ENCODE measurements at places on chromosomes 13 and 19. TPM values are rescaled to one million over a fixed set of nuclear protein-coding genes. Genes with fewer than 3 reads are reported as not detected.
A peak's percentile ranks its signal among the peaks of the same experiment; 100 is the strongest.

- H3K4me3 ChIP-seq, result no peak overlapping the region
- DNase-seq, result no peak
- H3K36me3 ChIP-seq, result no peaks in the 10 kb centered on the region
- no peaks in the 10 kb centered on the region for H3K27me3 ChIP-seq
Observed at GRCh38 chr13:60121337-60121687, 42.4 kb downstream of the DIAPH3 start.

DNA sequence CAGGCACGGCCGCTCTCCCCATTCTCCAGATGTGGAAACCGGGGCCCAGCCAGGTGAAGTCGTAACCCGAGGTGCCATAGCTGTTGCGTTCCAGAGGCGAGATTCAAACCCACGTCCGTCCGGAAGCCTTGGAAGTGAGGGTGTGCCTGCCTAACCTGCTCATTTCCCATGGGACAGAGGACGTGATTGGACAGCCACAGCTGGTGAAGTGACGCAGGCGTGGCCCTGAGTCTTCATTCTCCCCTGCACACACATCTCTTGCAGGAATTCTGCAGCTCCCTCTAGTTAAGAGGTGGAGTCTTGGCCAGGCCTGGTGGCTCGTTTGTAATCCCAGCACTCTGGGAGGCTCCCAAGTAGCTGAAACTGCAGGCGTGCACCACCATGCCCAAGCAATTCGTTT lies 16.8 kb downstream of the MEIS3 start:
- no peak for DNase-seq
- H3K27me3 ChIP-seq, result peaks cover 14% of the 10 kb centered on the region
- H3K4me3 ChIP-seq, result no peak overlapping the region
- no peaks in the 10 kb centered on the region for H3K36me3 ChIP-seq
- H3K4me1 ChIP-seq, result no peaks in the 10 kb centered on the region

GRCh38 chr19:47510516-47511127 lies 4.2 kb downstream of the NAPA start:
- DNase-seq, result no peak
- H3K36me3 ChIP-seq, result no peaks in the 10 kb centered on the region
- peaks cover 75% of the 10 kb centered on the region for H3K4me1 ChIP-seq
- no peak overlapping the region for H3K4me3 ChIP-seq
- peak overlapping the region; percentile 99 for H3K27ac ChIP-seq

GRCh38 chr13:100106005-100106404 lies 17.1 kb downstream of the PCCA start:
- H3K27me3 ChIP-seq, result no peaks in the 10 kb centered on the region
- no peak overlapping the region for H3K27ac ChIP-seq
- H3K36me3 ChIP-seq, result no peaks in the 10 kb centered on the region
- no peak for DNase-seq
- peaks cover 8% of the 10 kb centered on the region for H3K4me1 ChIP-seq

GRCh38 chr19:6963937-6964336 lies 57.3 kb downstream of the MBD3L2B start:
- no peak overlapping the region for H3K27ac ChIP-seq
- no peaks in the 10 kb centered on the region for H3K36me3 ChIP-seq
- H3K4me3 ChIP-seq, result no peak overlapping the region

GRCh38 chr13:53368948-53369347 lies 340.3 kb downstream of the OLFM4 start:
- H3K27me3 ChIP-seq, result no peaks in the 10 kb centered on the region
- no peak overlapping the region for H3K27ac ChIP-seq
- H3K4me3 ChIP-seq, result no peak overlapping the region

GRCh38 chr19:16628984-16629691 lies 1.1 kb upstream of the MED26 start:
- peak overlapping the region; percentile 87 for H3K4me3 ChIP-seq
- H3K27me3 ChIP-seq, result no peaks in the 10 kb centered on the region
- DNase-seq, result peak; percentile 80
- peaks cover 22% of the 10 kb centered on the region for H3K36me3 ChIP-seq
- peak overlapping the region; percentile 87 for H3K27ac ChIP-seq

GRCh38 chr19:1310853-1311180 lies 25.1 kb downstream of the EFNA2 start:
- no peak for DNase-seq
- no peak overlapping the region for H3K27ac ChIP-seq
- H3K27me3 ChIP-seq, result peaks cover 23% of the 10 kb centered on the region
- no peak overlapping the region for H3K4me3 ChIP-seq
- peaks cover 3% of the 10 kb centered on the region for H3K4me1 ChIP-seq

DNA sequence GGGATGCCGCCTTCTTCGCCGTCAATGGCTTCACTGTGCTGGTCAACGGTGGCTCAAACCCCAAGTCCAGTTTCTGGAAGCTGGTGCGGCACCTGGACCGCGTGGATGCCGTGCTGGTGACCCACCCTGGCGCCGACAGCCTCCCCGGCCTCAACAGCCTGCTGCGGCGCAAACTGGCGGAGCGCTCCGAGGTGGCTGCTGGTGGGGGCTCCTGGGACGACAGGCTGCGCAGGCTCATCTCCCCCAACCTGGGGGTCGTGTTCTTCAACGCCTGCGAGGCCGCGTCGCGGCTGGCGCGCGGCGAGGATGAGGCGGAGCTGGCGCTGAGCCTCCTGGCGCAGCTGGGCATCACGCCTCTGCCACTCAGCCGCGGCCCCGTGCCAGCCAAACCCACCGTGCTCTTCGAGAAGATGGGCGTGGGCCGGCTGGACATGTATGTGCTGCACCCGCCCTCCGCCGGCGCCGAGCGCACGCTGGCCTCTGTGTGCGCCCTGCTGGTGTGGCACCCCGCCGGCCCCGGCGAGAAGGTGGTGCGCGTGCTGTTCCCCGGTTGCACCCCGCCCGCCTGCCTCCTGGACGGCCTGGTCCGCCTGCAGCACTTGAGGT lies 7.0 kb downstream of the MAP1S start:
- DNase-seq, result no peak
- no peak overlapping the region for H3K27ac ChIP-seq
- H3K4me1 ChIP-seq, result peaks cover 5% of the 10 kb centered on the region
- no peak overlapping the region for H3K4me3 ChIP-seq

The ZNF583 gene
- 9.0 TPM for total RNA-seq

The TEAD2 gene
- total RNA-seq, result 28.8 TPM

The C19orf53 gene
- total RNA-seq, result 224 TPM

All from adrenal gland (tissue), 19 donors.